Inflammatory macrophage treated with lipopolysaccharide for 4 hours (primary cell): ENCODE measurements at places on chromosomes 13 and 19.

- DNase-seq = no peak
Measured at GRCh38 chr19:4403005-4403761, 743 bp downstream of the CHAF1A start.

- DNase-seq = no peak
Measured at GRCh38 chr13:109312399-109312798, 474.0 kb downstream of the IRS2 start.

DNA sequence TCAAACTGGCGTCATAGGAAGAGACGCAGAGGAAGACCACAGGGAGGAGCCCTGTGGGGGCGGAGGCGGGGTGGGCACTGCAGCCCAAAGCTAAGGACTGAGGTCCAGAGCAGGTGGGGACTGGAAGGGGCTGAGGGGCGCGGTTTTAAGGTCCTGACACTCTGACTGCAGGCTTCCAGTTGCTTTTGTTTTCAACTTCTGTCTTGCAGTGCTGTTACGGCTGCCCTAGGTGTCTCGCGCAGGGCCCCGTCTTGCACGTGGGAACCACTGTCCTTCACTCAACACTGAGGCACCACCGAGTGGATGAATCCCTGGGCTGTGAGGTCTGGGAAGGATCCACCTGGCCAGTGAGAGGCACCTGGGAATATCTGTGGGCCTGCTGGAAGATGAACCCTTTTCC, 76.0 kb downstream of the TEX29 start:
- DNase-seq = no peak

GRCh38 chr13:74101436-74101835, 32.8 kb downstream of the KLF12 start:
- DNase-seq = no peak

DNA sequence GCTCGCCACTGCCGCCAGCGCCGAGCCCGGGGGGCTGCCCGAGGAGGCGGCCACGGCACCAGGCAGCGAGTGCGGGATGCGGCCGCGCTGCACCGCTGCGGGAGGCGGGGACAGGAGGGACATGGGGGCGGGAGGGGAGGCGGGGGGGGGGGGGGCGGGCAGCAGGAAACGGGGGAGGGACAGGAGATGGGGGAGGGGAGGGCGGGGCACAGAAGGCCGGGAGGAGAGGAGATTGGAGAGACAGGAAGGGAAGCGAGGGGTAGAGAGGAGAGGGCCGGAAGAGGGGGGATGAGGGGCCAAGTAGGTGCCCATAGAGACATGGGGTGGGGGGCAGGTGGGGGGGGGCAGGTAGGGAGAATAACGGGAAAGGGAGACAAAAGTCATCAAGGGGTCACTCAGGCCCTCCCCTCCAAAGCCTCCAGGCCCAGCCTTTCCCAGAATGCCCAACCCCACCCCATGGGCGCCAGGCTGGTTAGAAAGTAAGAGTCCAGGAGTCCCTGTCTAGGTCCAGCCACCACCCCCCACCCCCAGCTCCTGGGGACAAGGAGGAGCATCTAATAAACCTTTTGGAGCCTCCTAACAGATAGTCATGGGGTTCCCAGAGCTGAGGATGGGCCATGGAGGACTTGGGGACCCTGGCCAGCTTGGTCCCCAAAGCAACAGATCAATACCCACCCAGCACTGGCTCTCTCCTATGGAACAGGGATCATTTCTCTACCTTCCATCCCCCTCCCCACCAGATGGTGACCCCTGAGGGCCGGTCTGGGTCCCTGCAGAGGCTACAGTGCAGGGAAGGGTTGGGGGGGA, 9.5 kb downstream of the NR2F6 start:
- no peak for DNase-seq

DNA sequence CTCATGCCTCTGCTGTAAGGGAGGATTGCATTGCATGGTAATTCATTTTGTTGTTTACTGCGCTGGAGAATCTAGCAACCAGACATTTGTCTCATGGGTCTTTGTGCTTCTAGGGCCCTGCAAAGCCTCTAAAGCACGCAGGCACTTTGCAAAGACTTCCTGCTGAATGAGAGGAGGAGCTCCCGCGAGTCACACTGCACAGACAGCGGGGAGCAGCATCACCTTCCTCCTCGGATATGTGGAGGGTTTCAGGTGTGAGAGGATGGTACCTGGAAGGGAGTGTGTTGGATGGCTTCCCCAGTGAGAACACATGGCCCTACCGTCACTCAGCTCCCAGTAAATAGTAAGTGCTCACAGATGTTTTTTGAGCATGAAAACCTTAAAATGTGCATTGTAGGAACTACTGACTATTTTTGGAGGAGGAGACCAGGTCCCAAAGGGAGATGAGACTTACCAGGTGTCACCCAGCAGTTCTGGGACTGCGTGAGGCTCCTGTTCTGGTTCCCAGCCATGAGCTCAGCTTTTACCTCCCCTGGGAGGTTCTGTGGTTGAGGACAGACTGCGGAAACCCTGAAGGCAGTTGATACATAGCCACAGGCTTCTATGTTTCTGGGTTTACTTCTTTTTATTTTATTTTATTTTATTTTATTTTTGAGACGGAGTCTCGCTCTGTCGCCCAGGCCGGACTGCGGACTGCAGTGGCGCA, 278.0 kb downstream of the FGF9 start:
- DNase-seq = no peak

DNA sequence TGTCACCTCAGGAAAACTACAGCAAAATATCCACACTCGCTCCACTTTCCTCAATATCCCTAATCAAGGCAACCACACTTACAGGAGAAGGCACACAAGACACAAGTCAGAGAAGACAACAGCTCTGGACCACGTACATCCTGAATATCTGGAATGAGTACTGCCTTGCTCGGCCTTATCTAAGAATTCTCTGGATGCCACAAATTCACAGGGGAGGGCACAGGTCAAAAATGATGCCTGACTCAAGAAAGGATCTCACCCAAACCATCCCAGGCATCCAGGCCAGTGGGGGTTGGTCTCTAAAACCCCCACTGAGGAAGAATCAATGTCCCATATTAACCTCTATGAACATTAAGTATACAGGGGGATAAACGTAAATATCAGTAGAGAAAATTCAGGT, 29.9 kb downstream of the ATP7B start:
- no peak for DNase-seq

- no peak for DNase-seq
Measured at GRCh38 chr13:107977071-107977574, 238.2 kb downstream of the LIG4 start.
